ENCODE measurements at places on chromosomes 2 and 18.

DNA sequence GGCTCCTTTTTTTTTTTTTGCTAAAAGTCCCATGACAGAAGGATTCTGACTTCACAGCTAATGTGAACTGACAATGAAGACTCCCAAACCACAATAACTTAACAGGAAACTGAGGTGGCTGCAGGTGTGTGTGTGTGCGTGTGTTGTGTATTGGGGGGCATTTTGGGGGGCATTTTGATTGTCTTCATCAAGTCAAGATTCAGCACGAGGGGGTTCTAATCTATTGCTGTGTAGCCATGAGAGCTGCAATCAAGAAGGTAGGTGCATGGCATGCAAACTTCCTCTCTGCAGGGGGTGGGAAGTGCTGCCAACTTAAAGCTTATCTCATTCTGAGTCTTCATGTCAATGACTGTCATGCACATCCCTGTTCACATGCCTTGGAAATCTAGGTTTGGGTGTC lies 25.2 kb downstream of the SPRED2 start:
- no peak for DNase-seq

- no peak for DNase-seq
Measured at GRCh38 chr2:41854227-41854626, 193.6 kb upstream of the PKDCC start.

GRCh38 chr2:73013936-73014335 lies 57.6 kb downstream of the SFXN5 start:
- no peak for DNase-seq

GRCh38 chr2:189177251-189177840 lies 2.2 kb downstream of the COL5A2 start:
- no peak for DNase-seq

- no peak for DNase-seq
Measured at GRCh38 chr2:119259296-119259860, 35.7 kb downstream of the STEAP3 start.

- no peak for DNase-seq
Measured at GRCh38 chr2:131112529-131112928, 7.4 kb downstream of the PLEKHB2 start.

GRCh38 chr2:237870754-237871651 lies 11.6 kb downstream of the RAMP1 start:
- DNase-seq, result no peak

DNA sequence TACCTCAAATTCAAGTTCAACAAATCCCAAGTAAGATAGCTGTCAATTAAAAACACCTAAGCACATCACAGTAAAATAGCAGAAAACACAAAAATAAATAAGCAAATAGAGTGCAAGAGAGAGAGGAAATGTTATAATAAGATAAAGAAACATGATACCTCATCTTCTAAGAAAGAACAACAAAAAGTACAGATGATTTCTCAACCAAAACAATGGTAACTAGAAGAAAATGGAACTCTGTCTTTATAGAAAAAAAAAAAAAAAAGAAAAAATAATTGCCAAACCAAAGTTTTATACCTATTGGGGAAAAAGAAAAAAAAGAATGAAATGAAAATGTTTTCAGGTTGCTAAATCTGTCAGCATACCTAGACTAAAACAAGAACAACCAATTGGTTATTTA lies 1253.5 kb upstream of the CDH2 start:
- no peak for DNase-seq

GRCh38 chr18:2222270-2223185 lies 348.8 kb downstream of the METTL4 start:
- no peak for DNase-seq

Measured in cerebellar nuclear complex (tissue), 1 donor.